ENCODE measurements at places on chromosomes 6 and 20.

GRCh38 chr6:149437212-149437611, 37.1 kb downstream of the SUMO4 start:
- no peak for DNase-seq

DNA sequence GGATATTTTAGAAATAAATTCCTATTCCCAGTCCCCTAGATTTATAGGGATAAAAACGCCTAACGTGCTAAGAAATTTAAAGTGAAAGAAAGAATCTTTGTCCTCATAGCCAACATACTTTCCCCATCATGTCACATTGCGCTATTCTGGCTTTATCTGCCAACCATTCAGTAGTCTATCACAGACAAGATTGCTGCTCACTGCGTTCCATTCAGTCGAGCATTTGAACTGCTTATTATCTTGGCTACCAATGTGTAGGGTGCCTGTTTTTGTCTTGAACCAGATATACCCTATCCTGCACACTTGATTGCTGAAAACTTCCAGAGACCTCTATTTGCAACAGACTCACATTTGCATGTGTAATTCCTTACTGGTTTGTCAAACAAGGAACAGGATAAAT, 751.5 kb downstream of the EPHA7 start:
- DNase-seq = no peak

DNA sequence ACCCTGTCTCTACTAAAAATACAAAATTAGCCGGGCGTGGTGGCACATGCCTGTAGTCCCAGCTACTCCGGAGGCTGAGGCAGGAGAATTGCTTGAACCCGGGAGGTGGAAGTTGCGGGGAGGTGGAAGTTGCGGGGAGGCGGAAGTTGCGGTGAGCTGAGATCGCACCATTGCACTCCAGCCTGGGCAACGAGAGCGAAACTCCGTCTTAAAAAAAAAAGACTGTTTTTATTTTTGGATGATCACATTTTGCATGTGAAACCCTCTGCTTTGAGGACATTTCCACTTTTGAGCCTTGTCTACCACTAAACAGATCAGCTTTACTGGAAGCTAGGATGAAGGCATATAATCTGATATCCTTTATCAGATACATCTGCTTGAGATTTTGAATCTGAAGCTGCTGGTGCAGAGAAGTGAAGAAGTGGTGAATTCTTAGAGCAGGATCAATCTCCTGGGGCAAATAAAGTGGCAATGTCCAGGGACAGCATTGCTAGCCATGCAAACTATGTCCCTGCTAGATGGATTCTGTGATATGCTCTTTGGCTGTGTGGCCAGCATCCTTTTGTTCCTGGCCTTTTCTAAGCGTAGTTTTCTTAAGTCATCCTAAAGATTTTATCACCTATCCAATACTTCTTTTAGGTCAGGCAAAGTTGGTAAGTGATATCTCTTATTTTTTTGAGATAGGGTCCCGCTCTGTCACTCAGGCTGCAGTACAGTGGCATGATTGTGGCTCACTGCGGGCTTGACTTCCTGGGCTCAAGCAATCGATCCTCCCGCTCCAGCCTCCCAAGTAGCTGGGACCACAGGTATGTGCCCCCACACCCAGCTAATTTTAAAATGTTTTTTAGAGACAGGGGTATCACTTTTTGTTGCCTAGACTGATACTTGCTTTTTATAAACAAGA, 23.3 kb downstream of the RBL1 start:
- DNase-seq = no peak

- DNase-seq = no peak
Observed at GRCh38 chr20:10581823-10582222, 92.0 kb downstream of the JAG1 start.

GRCh38 chr6:129710450-129711270, 683 bp upstream of the ARHGAP18 start:
- DNase-seq = no peak

Data from nucleus accumbens (tissue), 56 donors.